K562 (cell line): ENCODE measurements at places on chromosomes 5 and 9. TPM values are rescaled to one million over a fixed set of nuclear protein-coding genes. Genes with fewer than 3 reads are reported as not detected.

DNA sequence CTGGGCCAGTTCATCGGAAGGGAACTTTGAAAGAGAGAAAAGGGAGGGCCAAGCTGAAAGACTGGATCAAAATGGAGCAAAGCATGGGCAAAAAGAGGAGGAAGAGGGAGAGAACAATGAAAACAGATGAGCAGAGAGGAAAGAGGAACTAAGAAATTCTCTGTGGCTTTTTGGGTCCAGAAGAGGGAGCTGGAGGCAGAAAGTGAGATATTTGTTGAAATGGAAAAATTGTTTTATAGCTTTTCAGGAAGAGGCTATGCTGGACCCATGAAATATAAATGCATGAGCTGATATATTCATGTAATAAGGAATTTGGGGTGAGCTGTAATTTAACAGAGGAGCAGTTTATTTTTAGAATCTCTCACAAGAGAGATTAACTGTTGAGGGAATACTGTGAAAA lies 457.3 kb downstream of the DMAC1 start:
- no peak for DNase-seq
- H3K27me3 ChIP-seq: no peaks in the 10 kb centered on the region
- H3K27ac ChIP-seq: no peak overlapping the region
- H3K4me3 ChIP-seq: no peak overlapping the region

GRCh38 chr9:129910628-129911567 lies 75.6 kb downstream of the USP20 start:
- 0 out of 3 replicates have a peak overlapping the region, but pooled peaks have one; percentile 0 for H3K27ac ChIP-seq
- no peaks in the 10 kb centered on the region for H3K36me3 ChIP-seq
- no peak overlapping the region for H3K4me3 ChIP-seq
- H3K27me3 ChIP-seq: no peaks in the 10 kb centered on the region
- peaks cover 14% of the 10 kb centered on the region for H3K4me1 ChIP-seq

GRCh38 chr9:134057307-134057657 lies 10.5 kb downstream of the BRD3 start:
- H3K4me3 ChIP-seq: no peak overlapping the region
- peaks cover 8% of the 10 kb centered on the region; the same call in 1 of the 3 replicates for H3K36me3 ChIP-seq
- H3K27me3 ChIP-seq: no peaks in the 10 kb centered on the region
- no peak for DNase-seq
- no peak overlapping the region for H3K27ac ChIP-seq
- H3K4me1 ChIP-seq: peaks cover 60% of the 10 kb centered on the region

GRCh38 chr9:110288503-110288902 lies 32.2 kb upstream of the TXN start:
- no peaks in the 10 kb centered on the region for H3K36me3 ChIP-seq
- no peak overlapping the region for H3K27ac ChIP-seq
- H3K4me1 ChIP-seq: peaks cover 5% of the 10 kb centered on the region
- no peak overlapping the region for H3K4me3 ChIP-seq

DNA sequence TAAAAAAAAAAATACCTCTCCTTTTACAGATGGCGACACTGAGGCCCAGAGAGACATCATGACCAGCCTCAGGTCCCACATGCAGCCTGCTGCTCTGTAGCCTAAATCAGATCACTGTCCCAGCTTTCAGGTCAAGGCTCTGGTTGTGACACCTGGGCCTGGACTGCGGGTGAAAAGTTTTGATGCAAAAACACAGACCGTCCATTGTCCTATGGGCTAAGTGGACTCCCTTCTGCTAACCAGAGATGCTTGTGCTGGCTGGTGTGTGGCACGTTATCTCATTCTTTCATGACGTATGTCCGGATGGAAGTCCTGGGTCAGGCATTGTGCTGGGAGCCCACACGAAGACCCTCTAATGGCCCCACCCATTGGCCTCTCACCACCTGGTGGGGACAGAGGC lies 7.8 kb downstream of the NEK6 start:
- no peak overlapping the region for H3K27ac ChIP-seq
- H3K4me3 ChIP-seq: no peak overlapping the region
- no peaks in the 10 kb centered on the region for H3K27me3 ChIP-seq
- no peaks in the 10 kb centered on the region; the same call in 2 of the 3 replicates for H3K36me3 ChIP-seq

DNA sequence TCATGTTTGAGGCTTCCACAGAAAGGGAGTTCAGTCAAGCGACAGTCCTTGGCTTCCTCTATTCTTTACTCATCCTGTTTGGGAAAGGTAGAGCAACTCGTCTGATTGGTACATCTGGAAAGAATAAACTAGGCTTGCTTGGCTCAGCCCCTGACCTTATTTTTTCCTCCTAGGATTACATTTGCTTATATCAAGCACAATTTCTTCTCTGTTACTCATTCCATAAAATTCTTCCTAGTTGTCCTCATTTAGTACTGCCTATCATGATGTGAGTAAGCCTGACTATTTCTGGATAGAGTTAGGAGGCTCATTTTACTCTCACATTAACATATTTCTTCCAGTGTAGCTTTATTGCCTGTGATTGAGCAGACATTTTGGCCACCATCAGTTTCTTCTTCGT lies 10.9 kb upstream of the CARNMT1 start:
- no peak for DNase-seq
- H3K27ac ChIP-seq: no peak overlapping the region
- no peaks in the 10 kb centered on the region for H3K4me1 ChIP-seq
- H3K4me3 ChIP-seq: no peak overlapping the region
- no peaks in the 10 kb centered on the region for H3K27me3 ChIP-seq

GRCh38 chr5:172509405-172509781 lies 55.1 kb upstream of the SH3PXD2B start:
- no peak overlapping the region for H3K4me3 ChIP-seq
- H3K4me1 ChIP-seq: no peaks in the 10 kb centered on the region
- DNase-seq: no peak
- H3K27ac ChIP-seq: no peak overlapping the region

DNA sequence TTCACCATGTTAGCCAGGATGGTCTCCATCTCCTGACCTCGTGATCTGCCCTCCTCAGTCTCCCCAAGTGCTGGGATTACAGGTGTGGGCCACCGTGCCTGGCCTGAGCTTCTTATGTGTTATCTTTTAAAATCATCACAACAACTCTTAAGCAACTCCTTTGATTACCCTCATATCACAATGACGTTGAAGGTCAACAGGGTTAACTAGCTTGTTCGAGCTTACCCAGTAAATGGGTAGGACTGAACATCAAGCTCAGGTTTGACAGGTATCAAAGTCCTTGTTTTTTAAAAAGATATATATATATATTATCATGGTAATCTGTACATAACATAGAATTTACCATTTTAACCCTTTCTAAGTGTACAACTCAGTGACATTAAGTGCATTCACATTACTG lies 3.1 kb downstream of the GRXCR2 start:
- no peak for DNase-seq
- no peaks in the 10 kb centered on the region for H3K27me3 ChIP-seq
- H3K4me1 ChIP-seq: no peaks in the 10 kb centered on the region; the same call in 2 of the 3 replicates
- H3K4me3 ChIP-seq: no peak overlapping the region
- no peaks in the 10 kb centered on the region for H3K36me3 ChIP-seq
- H3K27ac ChIP-seq: no peak overlapping the region

GRCh38 chr5:65086234-65086890 lies 317.6 kb downstream of the CWC27 start:
- no peak for DNase-seq
- no peak overlapping the region for H3K4me3 ChIP-seq
- H3K36me3 ChIP-seq: no peaks in the 10 kb centered on the region
- no peaks in the 10 kb centered on the region for H3K27me3 ChIP-seq
- H3K27ac ChIP-seq: no peak overlapping the region
- no peaks in the 10 kb centered on the region for H3K4me1 ChIP-seq

DNA sequence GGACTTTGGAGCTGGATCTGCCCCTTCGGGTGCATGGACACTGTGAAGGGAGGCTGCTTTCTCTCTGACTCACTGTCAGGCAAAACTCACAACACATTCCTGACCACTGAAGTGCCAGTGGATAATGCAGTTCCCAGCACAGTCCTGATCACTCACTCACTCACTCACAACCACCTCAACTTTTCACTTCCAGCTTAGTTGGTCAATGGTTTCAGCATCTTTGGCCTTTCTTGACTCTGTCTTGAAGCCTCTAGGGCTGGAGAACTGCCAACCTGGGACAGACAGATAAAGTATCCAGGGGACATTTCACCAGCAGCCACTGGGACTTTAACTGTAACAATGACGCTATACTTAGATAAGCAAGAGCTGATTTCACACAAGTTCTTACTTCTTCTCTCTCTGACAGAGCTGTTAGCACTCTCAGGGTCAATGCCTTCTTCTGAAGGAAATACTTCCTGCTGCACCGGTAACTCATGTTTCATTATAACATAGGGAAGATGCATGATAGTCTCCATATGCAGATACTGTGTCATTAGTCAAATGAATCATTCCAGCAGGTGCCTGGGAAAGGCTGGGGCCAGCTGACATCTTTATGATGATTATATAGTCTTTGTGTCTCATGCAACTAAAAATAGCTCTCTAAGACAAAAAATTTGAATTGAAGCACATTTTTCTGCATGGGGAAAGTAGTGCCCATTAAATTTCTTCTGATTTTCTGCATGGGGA lies 499.0 kb downstream of the SEMA5A start:
- no peak for DNase-seq
- no peaks in the 10 kb centered on the region for H3K27me3 ChIP-seq
- H3K27ac ChIP-seq: no peak overlapping the region
- no peaks in the 10 kb centered on the region for H3K36me3 ChIP-seq

DNA sequence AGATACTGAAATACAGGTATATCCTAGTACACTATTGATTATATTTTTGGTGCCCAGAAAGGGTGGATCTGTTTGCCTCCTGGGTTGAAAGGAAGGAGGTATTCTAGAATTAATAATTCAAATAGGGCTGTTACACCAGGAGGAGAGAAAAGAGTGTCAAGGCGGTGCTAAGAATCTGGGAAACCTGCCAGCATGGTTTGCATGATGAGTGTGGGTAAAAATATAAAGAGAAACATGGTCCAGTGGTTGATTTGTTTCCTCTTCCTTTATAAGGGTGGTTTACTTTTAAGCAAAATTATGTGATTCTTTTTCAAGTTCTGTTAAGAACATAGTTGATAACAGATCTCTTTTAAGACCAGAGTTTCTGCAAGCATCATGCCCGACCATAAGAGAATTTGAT lies 69.4 kb upstream of the NFIB start:
- H3K4me3 ChIP-seq: no peak overlapping the region
- no peak overlapping the region for H3K27ac ChIP-seq
- no peaks in the 10 kb centered on the region for H3K36me3 ChIP-seq
- H3K4me1 ChIP-seq: no peaks in the 10 kb centered on the region
- no peak for DNase-seq
- H3K27me3 ChIP-seq: no peaks in the 10 kb centered on the region

Gene DIPK1B
- 20.4 TPM in 2 replicates for total RNA-seq

Gene C9orf57
- total RNA-seq: not detected in 2 replicates

Gene PTAR1
- total RNA-seq: 29.3 and 31.7 TPM in 2 replicates
